ENCODE measurements at places on chromosomes 4 and X.

GRCh38 chr4:7330031-7330596 is 104.6 kb downstream of the PSAPL1 start:
- no peak for DNase-seq

DNA sequence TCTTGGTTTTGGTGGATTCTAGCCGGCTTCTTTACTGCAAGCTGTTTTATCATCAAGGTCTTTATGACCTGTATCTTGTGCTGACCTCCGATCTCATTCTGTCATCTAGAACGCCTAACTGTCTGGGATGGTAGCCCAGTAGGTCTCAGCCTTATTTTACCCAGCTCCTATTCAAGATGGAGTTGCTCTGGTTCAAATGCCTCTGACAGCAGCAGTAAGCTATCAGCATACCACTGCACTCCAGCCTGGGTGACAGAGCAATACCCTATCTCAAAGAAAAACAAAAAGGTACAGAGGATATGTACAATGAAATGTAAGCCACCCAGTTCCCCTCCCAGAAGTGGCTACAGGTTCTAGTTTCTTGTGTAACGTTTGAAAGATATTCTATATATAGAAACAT is 36.1 kb downstream of the HERC6 start:
- DNase-seq = no peak

DNA sequence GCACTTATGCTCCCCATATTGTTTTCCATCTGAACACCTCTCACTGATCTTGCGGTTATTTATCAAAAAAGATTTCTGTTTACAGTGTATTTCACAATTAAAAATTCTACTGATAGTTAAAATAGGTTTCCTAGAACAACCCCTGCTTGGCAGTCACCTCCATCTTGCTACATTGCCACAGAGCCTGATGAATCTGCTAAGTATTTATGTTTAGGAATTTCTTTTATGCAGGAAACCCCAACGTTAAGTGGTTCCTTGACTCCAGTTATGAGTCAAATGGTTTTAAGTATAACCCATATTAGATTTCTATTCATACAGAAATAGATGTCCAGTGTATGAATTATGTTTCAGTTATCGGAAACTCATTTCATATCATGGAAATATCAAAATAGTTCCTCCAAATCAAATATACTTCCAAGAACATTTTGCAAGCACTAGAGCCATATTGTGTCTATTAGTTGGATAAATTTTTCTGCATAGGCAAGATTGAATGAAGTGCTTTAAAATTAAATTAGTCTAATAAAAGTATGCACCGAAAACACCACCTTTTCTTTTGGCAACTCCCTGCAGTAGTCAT is 20.6 kb downstream of the GALNT7 start:
- no peak for DNase-seq

GRCh38 chr4:10613926-10614478 is 70.6 kb downstream of the CLNK start:
- no peak for DNase-seq

- no peak for DNase-seq
Observed at GRCh38 chr4:128364565-128364964, 77.0 kb upstream of the PGRMC2 start.

- DNase-seq = no peak
Observed at GRCh38 chr4:47367761-47368160, 95.7 kb downstream of the COMMD8 start.

GRCh38 chr4:73929278-73929677 is 52.5 kb downstream of the PF4 start:
- DNase-seq = no peak

DNA sequence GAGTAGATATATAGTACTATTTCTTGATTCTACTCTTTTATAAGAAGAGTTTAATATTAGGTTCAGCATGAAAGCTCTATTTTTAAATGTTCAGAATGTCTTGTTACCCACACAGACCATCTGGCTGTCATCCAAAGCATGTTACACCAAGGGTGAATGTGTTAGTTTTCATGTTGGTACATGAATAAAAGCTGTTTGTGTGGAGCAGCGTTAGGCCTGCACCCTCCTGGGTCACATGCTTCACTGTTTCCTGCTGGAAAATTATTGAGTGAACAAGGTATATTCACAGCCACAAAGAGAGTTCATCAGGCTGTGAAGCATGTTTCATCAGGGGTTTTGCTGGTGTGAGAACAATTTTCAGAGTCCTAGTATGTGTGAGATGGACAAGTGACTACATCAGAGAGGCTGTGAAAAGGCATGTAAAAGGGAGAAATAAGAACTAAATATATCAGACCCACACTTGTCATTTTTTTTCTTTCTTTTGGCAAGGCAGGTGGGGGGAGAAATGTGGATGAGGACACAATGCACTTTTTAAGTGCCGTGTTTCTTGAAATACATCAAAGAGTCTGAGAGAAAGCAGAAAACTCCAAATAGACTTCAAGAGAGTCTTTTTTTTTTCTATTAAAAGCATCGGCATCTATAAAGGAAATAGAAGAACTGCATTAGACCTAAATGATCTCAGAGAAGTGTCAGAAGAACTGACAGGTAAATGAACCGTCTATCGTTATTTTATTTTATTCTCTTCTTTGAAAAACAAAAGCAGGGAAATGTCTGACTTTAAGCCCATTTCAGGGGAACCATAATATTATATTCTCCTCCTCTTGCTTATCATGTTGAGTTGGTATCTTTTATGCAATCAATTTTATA is 2429.7 kb downstream of the PCDH7 start:
- DNase-seq = no peak

- no peak for DNase-seq
Observed at GRCh38 chrX:13298836-13299235, 21.0 kb downstream of the ATXN3L start.

DNA sequence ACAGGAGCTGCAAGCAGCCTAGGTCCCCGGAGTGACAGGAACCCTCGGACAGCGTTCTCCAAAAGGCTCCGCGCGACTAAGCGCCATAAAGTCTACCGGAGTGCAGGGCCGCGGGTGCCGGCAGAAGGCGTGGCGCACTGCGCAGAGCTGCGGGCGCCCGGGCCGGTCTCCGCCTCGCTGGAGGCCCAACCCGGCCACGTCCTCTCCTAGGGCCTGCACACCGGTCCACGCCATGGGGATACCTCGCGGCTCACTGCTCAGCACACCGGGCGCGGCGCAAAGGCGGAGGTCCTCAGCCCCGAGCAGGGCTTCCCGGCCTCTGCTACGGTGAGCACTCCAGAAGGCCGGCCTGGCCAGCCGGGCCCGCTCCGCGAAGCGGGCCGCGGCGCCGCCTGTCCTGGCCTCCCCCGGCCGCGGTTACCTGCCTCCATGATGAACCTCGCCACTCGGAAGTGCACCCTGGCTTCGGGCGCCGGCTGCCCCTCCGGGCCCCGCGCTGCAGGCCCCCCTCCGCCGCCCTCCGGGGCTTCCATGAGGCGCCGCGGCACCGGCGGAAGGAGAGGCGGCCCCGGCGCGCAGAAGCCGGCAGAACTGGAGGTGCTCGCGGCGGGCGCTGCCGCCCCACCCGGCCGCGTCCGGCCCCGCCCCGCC is at the start of gene CCNQ:
Gene CCNQ, minus strand, starts transcription at position 599 of the 651 bp plus-strand sequence. Its CDS starts 66 bp downstream, at position 533.
- DNase-seq = no peak

Data from stimulated activated CD4-positive, alpha-beta T cell treated with anti-CD3 and anti-CD28 coated beads, Interleukin-1b, Interleukin-23, amount 100 ng/mL, for 24 hours (primary cell).